Activated CD4-positive, alpha-beta T cell treated with anti-CD3 and anti-CD28 coated beads, Interleukin-2, amount 50 U/mL, for 48 hours (primary cell): ENCODE measurements at places on chromosomes 1 and 21.
A peak's percentile ranks its signal among the peaks of the same experiment; 100 is the strongest.

DNA sequence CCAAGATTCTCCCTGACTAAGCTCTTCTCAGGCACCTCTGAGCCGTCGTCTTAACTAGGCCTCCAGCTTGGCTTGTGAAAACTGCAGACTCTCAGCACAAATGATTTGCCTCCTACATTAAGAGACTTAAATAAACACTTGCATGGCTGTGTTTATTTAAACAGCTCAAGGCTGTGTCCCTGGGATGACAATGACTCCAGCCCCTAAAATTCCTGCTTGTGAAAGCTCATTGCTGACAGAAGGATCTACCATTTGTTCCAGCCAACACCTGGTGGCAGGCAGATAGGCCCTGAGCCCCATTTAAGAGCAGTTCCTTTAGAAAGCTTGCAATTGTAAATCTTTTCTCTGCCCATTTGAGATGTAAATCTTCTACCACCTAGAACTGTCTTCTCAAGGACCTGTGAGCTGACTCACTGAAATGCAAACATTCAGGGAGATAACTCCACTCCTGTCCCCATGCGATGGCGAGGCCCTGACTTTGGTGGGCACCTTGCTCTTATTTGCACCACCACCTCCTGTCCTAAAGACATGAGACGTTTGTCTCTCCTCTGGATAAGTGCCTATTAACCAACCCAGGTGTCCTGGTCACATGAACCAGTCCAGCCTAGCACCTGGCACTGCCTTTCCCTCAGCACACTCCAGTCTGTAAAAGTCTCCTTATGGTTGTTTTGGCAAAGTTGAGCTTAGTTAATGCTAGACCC lies 15.1 kb upstream of the PCP4 start:
- no peak for DNase-seq

DNA sequence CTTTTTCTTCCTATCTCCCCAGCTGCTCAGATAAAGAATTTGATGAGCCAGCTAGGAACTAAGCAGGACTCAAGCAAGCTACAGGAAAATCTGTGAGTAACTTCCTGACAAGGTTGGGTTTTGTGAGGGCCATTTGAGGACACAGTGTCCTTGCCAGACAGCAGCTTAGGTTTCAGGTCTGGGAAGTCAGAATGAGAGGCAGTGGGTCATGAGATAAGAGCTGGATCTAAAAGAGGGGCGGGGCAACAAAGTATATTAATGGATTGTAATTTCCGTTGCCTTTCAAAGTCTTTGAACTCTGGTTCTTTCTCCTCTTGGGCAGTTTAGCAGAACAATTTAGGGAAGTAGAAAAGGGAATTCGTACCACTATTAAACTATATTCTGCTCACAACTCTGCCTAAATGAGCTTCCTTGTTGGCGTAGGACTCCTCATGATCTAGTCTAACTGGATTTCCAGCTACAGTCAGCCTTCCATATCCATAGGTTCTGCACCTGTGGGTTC lies 16.6 kb downstream of the STX12 start:
- DNase-seq, result no peak

- DNase-seq, result no peak
Measured at GRCh38 chr1:36359383-36359782, 26.3 kb downstream of the STK40 start.

DNA sequence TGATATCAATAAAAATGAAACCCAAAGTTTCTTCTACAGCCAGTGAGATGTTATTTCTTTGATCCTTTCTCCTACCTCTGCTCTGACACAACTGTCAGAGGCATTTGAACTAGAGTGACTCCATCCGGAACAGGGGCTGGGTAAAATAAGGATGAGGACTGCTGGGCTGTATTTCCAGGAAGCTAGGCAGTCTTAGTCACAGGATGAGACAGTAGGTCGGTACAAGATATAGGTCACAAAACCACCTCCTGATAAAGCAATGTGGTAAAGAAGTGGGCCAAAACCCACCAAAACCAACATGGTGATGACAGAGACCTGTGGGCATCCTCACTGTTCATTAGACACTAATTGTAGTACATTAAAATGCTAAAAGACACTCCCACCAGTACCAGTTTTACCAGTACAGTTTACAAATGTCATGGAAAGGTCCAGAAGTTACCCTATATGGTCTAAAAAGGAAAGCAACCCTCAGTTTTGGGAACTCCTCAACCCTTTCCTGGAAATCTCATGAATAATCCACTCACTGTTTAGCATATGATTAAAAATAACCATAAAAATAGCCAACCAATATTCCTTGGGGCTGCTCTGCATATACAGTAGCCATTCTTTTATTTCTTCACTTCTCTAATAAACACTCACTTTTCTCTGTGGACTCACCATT lies 96.7 kb downstream of the GABPA start:
- DNase-seq, result peak; percentile 10

DNA sequence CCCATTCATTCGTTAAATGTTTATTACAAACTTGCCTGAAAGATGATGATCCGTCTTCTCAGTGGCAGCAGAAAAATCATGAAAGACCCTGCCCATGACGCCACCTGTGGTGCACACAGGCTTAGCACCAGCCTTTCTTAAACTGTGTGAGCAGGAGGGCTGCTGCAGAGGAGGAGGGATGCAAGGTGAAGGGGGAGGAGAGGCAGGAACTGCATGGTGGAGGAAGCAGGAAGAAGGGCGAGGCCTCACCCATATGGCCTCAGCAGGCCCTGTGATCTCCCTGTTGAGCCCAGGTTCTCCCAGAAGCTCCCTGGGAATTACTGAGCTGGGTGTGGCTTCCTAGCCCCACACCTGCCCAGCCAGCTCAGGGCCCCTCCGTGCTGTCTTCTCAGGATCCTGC lies 25.0 kb upstream of the RD3 start:
- no peak for DNase-seq

GRCh38 chr1:70397013-70397412 lies 14.1 kb upstream of the CTH start:
- DNase-seq, result no peak

- DNase-seq, result no peak
Measured at GRCh38 chr21:28932717-28933116, 60.0 kb downstream of the LTN1 start.

DNA sequence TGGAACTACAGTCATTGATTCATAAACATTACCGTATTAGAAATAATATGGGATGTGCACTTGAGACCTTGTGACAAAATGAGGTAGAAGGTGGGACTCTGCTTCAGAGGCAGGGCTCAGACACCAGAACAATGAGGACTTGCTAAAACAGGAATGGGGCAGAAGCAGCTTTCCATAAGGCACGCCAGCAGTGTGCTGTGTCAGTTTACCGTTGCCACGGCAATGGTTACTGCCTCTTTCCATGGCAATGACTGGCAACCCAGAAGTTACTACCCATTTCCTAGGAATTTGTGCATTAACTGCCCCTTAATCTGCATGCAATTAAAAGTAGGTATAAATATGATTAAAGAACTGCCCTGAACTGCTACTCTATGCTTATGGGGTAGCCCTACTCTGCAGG lies 169.0 kb downstream of the CHRM3 start:
- DNase-seq, result no peak

DNA sequence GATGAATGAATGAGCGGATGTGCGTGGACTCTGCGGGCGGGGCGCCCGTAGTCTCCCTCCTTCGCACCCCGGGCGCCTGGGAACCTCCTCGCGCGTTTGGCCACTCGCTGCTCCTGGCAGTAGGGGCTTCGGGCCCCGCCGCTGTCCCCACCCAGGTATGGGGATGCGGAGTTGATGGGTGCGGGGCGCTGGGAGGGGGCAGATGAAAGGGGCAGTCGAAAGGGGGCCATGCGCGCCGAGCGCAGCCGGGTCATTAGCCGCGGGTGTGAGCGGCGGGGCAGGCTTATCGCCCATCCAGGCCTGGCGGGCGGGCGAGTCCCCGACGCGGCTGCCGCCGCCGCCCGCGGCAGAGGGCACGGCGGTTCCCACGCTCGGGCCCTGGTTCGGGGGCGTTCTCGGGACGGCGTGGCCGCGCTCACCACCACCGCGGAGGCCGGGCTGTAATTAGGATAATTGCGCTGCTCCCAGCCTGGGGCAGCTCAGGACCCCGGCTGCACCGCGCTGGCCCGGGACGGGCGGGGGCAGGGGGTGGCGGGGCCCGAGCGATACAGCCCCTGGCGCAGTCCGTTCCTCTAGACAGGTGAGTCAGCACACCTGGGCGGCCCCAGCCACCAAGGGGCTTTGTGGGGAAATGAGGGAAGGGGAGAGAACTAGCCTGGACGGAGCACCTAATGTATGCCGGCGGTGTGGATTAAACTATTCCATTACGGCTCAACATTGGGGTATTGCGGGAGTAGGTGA lies 22.1 kb upstream of the CITED4 start:
- no peak for DNase-seq

DNA sequence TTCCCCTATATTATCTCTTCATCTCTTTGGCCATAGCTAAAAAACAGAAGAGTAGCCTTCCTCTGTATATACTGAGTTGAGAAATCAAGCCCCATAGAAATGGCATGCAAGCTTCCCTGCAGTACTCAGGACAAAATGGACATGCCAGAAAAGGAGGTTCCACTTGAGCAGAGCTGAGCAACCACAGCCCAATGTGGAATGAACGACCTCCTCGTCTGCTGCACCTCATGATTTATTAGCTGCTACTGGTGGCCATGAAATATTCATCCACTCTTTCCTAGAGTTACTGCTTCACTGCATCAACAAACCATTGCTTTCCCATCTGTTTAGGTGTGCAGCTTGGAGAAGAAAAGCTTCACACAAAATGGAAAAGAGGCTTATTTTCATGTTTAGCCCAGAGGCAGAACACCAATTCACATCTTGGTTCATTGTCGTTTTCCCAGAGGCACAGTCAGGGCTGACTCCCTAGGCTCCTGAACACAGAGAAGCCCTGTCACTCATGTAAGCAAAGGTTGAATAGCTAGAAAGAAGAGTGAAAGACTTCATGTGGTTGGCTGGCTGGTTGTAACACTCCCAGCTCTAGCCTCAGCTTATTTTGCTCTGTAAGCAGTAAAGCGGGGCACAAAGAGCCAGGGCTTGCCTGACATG lies 148.0 kb downstream of the TSEN15 start:
- no peak for DNase-seq

DNA sequence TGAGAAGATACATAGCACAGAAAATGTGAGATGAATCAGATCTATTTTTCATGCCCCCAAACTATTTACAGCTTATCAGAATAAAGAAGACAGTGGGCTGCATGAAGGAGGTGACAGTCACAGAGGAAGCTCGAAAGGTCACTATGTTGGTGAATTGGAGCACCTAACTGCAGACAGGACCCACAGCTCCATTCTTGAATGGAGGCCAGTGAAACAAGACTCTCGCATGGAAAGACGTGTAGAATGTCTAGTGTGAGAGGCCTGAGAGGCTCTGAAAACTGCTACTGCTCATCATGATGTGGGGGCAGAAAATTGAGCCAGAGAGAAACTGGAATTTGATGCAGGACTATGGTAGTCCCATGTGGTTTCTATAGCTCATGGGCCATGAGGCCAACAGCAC lies 60.3 kb upstream of the CCDC190 start:
- DNase-seq, result no peak
